Activated T-helper 17 cell treated with anti-CD3 and anti-CD28 coated beads, Interleukin-2, amount 50 U/mL, for 72 hours (primary cell): ENCODE measurements at places on chromosomes 4 and X. TPM values are rescaled to one million over a fixed set of nuclear protein-coding genes. Genes with fewer than 3 reads are reported as not detected.

Gene KLF8
- total RNA-seq, result 7.3 TPM

Gene LRRC66
- total RNA-seq, result 0.65 TPM

- no peak for ATAC-seq
Observed at GRCh38 chr4:153074486-153074885, 129.8 kb upstream of the TRIM2 start.

Gene HMGN5
- total RNA-seq, result 2.8 TPM

Gene DIPK2B
- total RNA-seq, result 0.11 TPM

Gene P2RY8
- total RNA-seq, result 105 TPM

Gene USP46
- 10.1 TPM for total RNA-seq

DNA sequence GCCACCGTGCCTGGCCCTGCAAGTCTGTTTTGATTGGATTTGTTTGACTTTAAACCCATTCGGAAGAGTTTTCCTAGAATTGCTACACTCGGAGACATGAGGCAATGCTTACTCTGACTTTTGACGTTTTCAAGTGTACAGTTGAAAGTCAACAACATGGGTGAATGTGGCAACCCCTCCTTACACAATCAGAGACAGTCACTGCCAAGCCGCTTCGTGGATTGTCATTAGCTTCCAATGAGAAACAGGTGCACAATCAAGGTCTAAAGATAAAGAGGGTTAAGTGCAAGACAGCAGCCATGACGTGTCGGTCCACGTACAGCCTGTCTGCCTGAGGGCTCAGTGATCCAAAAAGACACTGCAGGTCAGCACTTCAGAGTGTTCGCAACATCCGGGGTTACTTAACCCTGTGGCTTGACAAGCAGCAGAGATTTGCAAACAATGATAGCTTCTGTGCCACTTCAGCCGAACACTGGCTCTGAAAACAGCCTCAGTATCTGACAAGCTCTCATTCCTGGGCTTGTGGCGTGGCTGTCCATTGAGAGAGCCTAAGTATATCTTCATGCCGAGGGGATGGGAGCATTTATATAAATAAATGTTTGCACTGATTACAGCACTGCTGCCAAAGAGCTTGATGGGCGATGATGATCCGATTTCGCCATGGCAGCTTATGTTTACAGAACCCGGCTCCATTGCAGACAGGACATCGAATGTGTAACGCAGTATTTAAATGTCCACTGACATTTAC lies 180.0 kb downstream of the DHRSX start:
- no peak for ATAC-seq

Gene UBE2K
- total RNA-seq, result 52.5 TPM

GRCh38 chr4:6225469-6225868 lies 25.1 kb upstream of the JAKMIP1 start:
- ATAC-seq, result no peak

DNA sequence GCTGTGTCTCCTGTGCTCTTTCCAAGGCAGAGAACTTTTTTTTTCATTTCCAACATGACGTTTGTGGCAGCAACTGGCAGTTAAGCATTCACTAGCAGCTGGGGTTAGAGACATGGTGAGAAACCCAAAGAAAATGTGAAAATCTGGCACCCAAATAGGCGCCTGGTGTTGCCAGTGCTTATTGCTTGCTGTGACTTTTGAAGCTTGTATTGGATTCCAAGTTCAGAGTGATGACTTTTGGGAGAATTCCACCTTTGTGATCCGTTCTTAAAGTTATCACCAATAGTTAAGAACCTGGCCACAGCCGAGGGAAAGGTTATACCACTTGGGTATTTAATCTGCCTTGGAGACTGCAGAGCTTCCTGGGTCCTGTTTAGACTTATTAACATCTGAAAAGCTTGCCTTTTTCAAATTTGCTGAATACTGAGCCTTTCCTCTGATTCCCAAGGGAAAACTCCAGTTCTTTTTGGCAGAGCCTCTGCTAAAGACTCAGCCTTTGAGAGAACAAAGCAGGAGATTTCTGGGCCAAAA lies 101.0 kb downstream of the OPHN1 start:
- no peak for ATAC-seq

DNA sequence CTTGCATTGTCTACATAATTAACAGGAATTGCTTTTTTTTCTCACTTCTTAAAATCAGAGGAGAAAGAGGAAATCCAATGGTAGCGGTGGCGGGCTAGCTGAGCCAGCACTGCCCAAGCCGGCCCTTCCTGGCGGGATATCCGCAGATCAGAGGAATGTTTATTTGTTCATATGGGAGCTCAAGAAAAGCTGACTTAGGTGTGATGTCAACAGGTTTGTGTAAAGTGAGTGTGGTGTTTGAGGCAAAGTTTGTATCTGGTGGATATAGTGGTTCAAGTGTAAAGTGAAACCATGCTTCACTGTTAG lies 466 bp upstream of the SLC39A8 start:
- ATAC-seq, result peak; percentile 8

Gene DUSP21
- not detected for total RNA-seq

- no peak for ATAC-seq
Observed at GRCh38 chrX:11567528-11568220, 98.0 kb downstream of the ARHGAP6 start.

DNA sequence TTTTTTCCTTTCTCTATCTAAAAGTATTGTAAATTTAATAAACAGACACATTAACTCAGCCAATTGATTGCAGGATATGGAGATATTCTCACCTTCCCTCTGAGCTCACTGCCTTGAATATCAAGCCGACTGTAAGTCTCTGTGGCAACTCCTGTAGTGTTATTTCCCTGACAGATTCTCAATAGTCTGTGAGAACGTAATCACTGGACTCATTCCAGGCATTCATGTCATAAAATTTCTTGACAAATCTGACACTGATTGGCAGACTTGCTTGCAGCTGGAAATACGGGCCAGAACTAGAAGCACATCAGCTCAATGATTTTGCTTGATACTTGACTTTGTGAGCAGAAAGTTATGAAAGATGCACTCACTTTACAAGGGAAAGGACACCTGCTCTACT lies 29.6 kb downstream of the FAM47B start:
- ATAC-seq, result no peak

GRCh38 chr4:102007959-102008425 lies 217.5 kb downstream of the BANK1 start:
- peak; percentile 95 for ATAC-seq

DNA sequence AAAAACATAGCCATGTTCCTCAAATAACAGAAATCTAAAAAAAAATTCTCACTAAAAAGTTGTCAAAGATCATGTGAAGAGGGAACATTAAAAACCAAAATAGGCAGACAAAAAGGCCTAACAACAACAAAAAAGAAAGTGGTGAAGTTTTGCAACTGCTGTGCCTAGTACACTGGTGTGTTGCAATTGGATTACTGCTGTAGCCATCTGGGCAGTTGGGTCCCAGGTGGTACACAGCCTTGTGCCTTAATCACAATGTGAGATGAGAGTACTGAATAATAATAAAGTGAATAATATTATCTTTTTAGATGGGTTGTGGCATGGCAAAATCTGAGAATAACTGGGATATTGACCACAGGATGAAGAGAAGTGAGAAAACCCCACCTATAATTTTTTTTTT lies 12.0 kb downstream of the C4orf54 start:
- ATAC-seq, result no peak

Gene TMEM255A
- 0.08 TPM for total RNA-seq

DNA sequence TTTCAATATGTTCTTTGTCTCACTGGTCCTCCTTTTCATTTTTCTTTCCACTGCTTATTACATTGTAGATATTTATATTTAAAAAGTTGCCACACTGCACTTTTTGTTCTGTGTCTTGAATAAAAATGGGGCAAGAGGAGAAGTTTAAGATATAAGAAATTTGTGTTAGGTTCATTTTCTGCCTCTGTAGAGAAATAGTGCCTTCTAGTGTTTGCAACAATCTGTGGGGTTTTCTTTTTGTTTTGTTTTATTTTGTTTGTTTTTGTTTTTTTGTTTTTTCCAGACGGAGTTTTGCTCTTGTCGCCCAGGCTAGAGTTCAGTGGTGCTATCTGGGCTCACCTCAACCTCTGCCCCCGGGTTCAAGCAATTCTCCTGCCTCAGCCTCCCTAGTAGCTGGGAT lies 20.1 kb upstream of the SMIM14 start:
- no peak for ATAC-seq
